H1 (cell line): ENCODE measurements at places on chromosomes 3 and 15. TPM values are rescaled to one million over a fixed set of nuclear protein-coding genes. Genes with fewer than 3 reads are reported as not detected.
A peak's percentile ranks its signal among the peaks of the same experiment; 100 is the strongest.

GRCh38 chr15:98763179-98763578 is 114.8 kb downstream of the IGF1R start:
- peaks cover 15% of the 10 kb centered on the region for H3K4me1 ChIP-seq
- DNase-seq = no peak
- H3K27me3 ChIP-seq = no peaks in the 10 kb centered on the region

DNA sequence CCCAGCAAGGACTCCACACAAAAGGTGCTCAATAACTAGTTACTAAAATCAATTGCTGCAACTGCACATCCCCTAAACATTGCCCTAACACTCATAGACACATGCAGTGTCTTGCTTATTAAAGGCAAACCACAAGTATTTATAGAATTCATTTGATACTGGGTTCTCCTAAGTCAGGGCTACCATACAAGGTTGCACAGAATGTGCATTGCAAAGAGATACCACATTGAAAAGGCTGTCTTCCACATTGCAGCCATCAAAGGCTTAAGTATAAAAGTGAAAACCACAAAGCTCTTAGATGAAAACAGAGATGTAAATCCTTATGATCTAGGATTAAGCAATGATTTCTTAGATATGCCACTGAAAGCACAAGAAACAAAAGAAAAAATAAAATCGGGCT is 33.6 kb upstream of the TOPAZ1 start:
- no peak for DNase-seq
- H3K27me3 ChIP-seq = no peaks in the 10 kb centered on the region
- no peaks in the 10 kb centered on the region for H3K4me1 ChIP-seq
- no peak overlapping the region for H3K27ac ChIP-seq
- H3K36me3 ChIP-seq = no peaks in the 10 kb centered on the region

DNA sequence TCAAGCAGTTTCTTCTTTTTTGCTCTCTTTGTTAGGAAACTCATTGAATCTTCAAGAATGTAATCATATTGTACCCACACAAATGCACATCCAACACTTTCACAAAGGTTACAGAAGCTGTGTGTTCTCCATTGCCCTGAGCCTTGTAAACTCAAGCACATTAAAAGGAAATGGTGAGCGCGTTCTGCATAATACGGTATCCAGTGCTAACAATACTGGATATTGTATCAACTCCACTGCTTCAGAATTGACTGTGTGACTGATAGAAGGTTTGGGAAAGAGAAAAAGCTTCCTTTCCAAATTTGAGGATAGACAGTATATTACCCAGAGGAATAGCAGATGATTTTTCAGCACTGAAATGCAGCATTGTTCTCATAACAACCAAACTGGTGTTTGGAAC is 268.9 kb upstream of the RBMS3 start:
- H3K27me3 ChIP-seq = no peaks in the 10 kb centered on the region
- no peak for DNase-seq
- H3K27ac ChIP-seq = no peak overlapping the region
- H3K4me3 ChIP-seq = no peak overlapping the region
- no peaks in the 10 kb centered on the region for H3K4me1 ChIP-seq

The SLC12A1 gene
- total RNA-seq = 1.0 TPM in 2 replicates

The TMEM207 gene
- not detected in 2 replicates for total RNA-seq

DNA sequence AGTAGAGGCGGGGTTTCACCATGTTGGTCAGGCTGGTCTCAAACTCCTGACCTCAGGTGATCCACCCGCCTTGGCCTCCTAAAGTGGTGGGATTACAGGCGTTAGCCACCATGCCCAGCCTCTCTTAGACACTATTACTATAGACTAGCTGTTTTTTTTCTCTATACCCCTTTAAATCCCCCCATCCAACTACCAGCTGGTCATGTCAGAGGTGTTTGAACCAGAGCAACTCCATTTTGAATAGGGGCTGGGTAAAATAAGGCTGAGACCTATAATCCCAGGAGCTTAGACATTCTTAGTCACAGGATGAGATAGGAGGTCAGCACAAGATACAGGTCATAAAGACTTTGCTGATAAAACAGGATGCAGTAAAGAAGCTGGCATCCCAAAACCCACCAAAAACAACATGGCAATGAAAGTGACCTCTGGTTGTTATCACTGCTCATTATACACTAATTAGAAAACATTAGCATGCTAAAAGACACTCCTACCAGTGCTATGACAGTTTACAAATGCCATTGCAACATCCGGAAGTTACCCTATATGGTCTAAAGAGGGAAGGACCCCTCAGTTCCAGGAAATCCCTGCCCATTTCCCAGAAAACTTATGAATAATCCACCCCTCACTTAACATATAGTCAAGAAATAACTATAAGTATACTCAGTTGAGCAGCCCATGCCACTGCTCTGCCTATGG is 57.8 kb upstream of the GPD1L start:
- no peak overlapping the region for H3K27ac ChIP-seq
- DNase-seq = no peak

DNA sequence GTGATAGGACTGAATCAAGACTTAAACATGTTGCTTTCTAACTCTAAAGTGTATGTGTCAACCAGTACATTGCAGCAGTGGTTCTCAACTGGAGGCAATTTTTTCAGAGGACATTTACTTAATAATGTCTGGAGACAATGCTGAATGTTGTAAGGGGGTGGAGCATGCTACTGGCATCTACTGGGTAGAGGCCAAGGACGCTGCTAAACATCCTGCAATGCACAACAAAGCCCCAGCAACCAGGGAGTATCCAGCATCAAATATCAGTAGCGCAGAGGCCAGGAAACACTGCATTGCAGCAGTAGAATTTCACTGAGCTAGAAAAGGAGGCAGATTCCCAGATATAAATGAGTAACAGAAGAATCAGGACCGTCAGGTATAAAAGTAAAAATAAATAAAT is 79.8 kb upstream of the GRM7 start:
- no peak overlapping the region for H3K27ac ChIP-seq
- DNase-seq = no peak
- H3K4me1 ChIP-seq = no peaks in the 10 kb centered on the region

The CILP gene
- total RNA-seq = not detected in 2 replicates

The TMEM40 gene
- not detected in 2 replicates for total RNA-seq

GRCh38 chr15:63809452-63809851 is 24.3 kb downstream of the HERC1 start:
- no peaks in the 10 kb centered on the region; the same call in 1 of the 2 replicates for H3K4me1 ChIP-seq
- no peaks in the 10 kb centered on the region for H3K27me3 ChIP-seq
- no peaks in the 10 kb centered on the region for H3K36me3 ChIP-seq

The MAGEL2 gene
- total RNA-seq = 4.5 TPM in 2 replicates

GRCh38 chr3:38649500-38650247 is at the start of gene SCN5A:
SCN5A (minus strand) TSS chr3:38649687; CDS start chr3:38633307, 16,380 bp downstream.
- no peaks in the 10 kb centered on the region for H3K36me3 ChIP-seq
- peaks cover 33% of the 10 kb centered on the region for H3K27me3 ChIP-seq
- peak within 1 kb of the TSS; percentile 67 for H3K4me3 ChIP-seq
- no peak for DNase-seq
- no peaks in the 10 kb centered on the region for H3K4me1 ChIP-seq

The MYLK gene
- total RNA-seq = 15.5 and 21.3 TPM in 2 replicates

The PFKFB4 gene
- total RNA-seq = 10.7 and 11.3 TPM in 2 replicates

The EEF1AKMT4 gene
- 9.3 and 9.6 TPM in 2 replicates for total RNA-seq

The ALDH1L1 gene
- 1.6 TPM in 2 replicates for total RNA-seq

DNA sequence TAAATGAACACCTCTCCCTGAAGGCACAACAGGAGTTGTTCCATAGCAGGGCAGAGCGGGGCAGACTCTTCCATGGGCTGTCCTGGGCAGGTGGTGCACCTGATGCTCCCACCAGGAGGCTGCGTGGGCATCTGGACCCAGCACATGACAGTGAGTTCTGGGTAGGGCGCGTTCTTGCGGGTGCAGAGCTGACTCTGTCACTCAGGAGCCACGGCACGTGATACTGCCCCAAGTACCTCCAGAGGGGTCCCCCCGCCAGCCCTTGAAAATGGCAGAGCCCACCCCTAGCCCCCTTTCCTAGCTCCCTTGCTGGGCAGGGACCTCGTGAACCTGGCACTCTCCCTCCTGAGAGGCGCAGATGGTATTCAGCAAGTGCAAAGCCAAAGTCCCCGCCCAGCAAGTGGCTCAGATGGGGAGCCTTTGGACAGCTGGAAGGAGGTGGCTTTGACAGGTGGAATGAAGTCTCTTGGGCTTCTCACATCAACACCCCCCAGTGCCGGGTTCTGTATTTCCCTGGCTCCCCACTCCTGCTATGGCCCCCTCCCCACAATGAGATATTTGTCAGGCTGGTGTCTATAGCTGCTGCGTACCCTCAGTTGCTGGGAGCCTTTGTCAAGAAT is 172.1 kb downstream of the TBC1D2B start:
- H3K4me3 ChIP-seq = no peak overlapping the region
- H3K4me1 ChIP-seq = no peaks in the 10 kb centered on the region
- H3K36me3 ChIP-seq = no peaks in the 10 kb centered on the region
- H3K27me3 ChIP-seq = no peaks in the 10 kb centered on the region

DNA sequence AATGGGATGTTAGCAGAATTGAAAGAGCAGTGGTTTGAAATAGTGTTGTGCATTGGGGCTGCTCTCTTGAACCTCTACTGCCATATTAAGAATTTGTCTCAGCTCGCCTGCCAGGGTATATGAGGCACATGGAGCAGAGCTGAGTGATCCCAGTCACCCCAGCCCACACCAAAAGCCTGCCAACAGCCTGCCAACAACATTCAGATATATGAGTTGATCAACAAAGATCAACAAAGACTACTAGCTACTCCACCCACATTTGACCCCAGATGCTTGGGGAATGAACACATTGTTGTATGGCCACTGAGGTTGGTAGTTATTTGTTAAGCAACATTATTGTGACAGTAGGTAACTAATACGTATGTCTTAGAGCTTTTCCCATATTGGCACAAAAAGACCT is 570.9 kb upstream of the IL12A start:
- no peak for DNase-seq
- H3K4me1 ChIP-seq = no peaks in the 10 kb centered on the region
- no peak overlapping the region for H3K4me3 ChIP-seq
- no peaks in the 10 kb centered on the region for H3K36me3 ChIP-seq
- no peaks in the 10 kb centered on the region for H3K27me3 ChIP-seq

DNA sequence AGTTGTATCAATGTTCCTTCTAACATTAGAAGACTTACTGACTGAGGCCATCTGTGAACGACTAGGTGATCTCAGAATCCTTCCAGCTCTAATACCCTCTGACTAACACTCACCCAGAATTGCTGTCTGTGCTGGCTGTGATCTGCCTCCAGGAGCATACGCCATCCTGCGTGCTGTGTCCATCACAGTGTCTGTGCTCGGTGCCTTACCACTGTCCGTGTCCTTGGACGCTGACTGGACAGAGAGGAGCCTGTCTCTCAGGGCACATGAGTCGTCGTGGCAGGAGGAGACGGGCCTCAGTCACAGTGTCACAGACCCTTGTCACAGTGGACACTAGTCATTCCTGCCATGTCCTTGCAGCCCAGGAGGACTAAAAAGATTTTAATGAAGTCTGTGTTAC is 83.1 kb downstream of the LMLN start:
- H3K27me3 ChIP-seq = no peaks in the 10 kb centered on the region
- H3K4me3 ChIP-seq = no peak overlapping the region
- no peak overlapping the region for H3K27ac ChIP-seq
- H3K36me3 ChIP-seq = no peaks in the 10 kb centered on the region
- no peak for DNase-seq

DNA sequence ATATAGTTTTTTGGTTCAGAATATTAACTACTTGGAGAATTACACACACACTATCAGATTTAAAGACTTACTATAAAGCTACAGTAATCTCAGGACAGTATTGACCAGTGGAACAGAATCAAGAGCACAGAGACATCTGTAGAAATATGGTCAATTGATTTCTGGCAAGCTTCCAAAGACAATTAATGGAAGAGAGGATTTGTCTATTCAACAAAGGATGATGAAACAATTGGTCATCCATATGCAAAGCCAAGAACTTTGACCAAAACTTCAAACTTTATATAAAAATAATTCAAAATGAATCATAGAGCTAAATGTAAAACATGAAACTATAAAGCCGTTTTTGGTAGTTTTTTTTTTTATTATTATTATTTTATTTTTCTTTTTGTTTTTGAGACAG is 29.8 kb upstream of the MB21D2 start:
- no peaks in the 10 kb centered on the region for H3K36me3 ChIP-seq
- no peak overlapping the region for H3K4me3 ChIP-seq
- no peak for DNase-seq
- no peaks in the 10 kb centered on the region for H3K27me3 ChIP-seq
- H3K27ac ChIP-seq = no peak overlapping the region
- H3K4me1 ChIP-seq = no peaks in the 10 kb centered on the region
